Gastroesophageal sphincter (tissue), 4 donors: ENCODE measurements at places on chromosomes 2 and 18.

- ATAC-seq = no peak
These were observed 226.2 kb downstream of the KCNS3 start for GRCh38 chr2:18104595-18105224.

DNA sequence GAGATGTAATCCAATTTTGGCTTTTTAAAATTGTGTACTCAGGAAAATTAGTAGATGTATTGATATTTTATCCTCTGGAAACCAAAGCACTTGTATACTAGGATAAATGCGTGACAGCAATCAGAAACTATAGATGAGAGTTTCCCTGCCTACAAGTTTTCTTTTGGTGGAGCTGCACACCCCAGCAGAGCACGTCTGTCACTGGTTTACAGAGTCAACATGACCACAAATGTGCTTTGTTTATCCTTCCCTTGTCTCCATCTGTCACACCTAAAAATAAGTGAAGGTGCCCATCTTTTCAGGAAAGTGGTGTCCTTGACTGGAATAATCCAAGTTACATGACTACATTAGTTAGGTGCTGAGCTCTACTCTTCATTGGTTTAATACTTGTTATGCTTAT lies 210.4 kb upstream of the DSEL start:
- no peak for ATAC-seq

GRCh38 chr18:39302481-39302880 lies 1736.9 kb upstream of the CELF4 start:
- no peak for ATAC-seq

DNA sequence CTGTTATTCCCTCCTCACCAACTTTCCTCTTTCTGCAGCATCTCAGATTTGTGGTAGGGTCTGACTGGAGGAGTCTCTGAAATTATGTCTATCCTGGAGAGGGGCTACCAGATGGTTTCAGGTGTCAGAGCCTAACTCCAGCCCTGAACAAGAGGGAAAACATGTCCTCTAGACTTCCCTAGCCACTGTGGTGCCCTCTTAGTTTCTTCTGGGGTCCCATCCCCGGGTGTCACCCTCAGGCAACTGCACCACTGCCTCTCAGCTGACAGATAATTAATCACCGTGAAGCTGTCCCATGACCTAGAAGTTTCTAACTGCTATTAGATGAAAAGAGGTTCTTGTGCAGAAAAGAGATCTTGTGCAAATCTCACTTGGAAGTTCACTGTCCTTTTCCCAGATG lies 95.1 kb upstream of the CELF4 start:
- ATAC-seq = no peak

DNA sequence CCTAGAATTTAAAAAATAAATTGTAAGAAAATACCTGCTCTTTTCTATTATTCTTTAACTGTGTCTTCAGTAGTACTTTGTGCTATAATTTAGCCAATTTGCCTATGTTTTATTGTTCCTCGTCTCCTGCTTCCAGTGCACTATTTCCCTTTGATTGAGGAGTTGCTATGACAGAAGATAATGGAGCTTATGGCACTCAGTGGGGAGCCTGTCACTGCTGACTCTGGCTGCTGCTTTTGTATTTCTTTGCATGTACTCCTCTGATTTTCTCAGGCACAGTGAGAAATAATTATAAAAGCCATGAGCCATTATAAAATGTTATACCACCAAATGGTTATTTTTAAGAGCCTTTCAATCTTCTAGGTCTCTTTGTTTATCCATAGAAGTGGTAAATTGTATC lies 1310.8 kb upstream of the SLC39A10 start:
- no peak for ATAC-seq

DNA sequence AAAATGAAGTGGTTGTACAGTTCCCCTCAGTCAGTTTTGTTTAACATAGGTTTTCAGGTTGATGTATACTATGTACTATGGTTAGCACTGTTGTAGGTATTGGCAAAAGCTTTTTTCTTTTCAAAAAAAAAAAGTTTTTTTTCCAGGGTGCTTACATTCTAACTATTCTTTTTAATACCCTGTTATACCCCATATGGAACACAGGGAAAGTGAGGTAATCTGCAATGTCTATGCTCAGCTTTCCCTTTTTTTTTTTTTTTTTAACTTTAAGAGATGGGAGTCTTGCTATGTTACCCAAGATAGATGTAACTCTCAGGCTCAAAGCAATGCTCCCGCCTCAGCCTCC lies 590 bp upstream of the CCDC138 start:
- ATAC-seq = no peak

- ATAC-seq = no peak
These were observed 91.4 kb downstream of the COPS8 start for GRCh38 chr2:237177052-237177451.

- ATAC-seq = no peak
These were observed 44.2 kb downstream of the ARID5A start for GRCh38 chr2:96580771-96581170.

DNA sequence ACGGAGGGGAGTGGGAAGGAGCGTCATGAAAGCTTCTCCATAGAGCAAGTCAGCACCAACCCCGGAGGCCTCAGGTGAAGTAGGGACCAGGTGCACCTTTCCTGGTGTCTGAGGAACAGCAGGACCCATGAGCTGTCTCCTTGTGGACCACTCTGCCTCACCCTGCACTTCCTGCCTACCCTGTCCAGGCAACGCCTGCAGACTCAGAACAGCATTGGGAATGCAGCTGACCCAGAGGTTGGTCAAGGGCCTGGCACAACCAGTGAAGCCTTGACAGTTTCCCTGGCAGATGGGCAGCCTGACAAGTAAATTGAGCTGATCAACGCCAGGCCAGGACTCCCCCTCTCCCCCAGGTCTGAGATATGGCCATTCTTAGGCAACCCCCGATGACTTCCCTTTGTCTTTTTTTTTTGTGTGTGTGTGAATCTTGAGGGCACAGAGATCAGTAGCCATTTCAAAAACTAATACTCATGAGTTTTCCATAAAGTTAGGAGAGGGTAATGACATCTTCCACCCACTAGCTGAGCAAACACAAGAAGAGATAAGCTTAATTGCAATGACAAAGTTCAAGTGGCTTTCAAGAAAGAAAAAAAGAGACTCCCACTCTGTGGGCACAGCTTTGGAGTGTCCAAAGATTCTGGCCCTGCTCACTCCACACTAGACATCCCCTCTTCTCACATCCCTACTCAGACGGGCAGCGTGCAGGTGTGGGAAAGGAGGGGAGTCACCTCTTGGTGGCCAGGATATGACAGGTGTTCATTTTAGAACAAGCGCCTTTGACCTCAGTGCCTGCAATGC lies 3.5 kb upstream of the FABP1 start:
- no peak for ATAC-seq

DNA sequence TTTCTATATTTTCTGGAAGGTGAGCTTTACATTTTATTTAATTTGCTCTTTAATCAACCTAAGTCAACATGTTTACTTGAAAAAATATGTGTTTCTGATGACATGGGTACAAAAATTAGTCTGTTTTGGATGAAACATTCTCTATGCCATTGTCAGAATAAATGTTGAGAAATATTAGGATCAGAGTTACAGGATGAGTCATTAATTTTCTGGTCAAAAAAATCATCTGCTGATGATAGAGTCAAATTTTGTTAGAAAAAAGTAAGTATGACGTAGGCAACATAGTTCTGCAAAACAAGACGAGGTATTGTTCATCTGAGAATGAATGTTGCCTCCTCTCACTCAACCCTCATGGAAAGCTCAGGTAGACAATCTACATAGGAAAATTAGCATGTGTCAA lies 107.6 kb upstream of the CAVIN2 start:
- no peak for ATAC-seq

GRCh38 chr2:148049284-148049683 lies 28.4 kb downstream of the MBD5 start:
- no peak for ATAC-seq

DNA sequence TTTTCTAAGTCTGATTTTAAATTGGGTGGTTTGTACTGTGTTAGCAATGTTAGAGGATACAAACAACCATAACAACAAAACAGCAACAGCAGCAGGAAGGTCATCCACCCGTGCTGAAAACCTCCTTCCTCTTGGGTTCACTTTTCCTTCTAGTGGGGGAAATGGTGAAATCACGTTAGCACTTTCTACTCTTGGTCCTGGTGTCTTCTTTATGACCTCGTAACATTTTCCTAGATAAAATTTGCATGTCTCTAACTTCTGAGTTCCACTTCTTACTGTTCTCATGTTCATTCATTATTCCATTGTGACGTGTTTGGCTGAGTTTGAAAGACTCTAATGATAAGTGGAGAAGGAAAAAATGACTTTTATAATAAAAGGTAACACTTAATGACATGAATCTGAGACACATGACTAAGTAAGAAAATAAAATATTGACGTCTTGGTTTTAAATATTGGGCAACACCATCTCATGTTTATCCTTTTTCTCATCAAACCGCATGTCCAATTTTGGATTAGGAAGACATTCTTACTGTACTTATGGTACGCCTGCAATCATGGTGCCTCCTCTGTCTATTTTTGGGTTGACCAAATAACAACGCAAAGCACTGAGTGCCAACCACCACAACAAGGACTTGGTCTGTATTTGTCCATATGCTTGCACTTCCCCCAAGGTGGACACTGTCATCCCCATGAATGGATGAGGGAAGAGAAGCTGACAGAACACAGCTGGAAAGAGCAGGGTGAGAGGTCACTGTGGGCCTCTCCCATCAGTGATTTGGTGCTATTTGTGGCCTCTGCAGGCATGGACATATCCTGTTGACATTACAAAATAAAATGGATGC lies 25.7 kb upstream of the IL1R1 start:
- no peak for ATAC-seq

DNA sequence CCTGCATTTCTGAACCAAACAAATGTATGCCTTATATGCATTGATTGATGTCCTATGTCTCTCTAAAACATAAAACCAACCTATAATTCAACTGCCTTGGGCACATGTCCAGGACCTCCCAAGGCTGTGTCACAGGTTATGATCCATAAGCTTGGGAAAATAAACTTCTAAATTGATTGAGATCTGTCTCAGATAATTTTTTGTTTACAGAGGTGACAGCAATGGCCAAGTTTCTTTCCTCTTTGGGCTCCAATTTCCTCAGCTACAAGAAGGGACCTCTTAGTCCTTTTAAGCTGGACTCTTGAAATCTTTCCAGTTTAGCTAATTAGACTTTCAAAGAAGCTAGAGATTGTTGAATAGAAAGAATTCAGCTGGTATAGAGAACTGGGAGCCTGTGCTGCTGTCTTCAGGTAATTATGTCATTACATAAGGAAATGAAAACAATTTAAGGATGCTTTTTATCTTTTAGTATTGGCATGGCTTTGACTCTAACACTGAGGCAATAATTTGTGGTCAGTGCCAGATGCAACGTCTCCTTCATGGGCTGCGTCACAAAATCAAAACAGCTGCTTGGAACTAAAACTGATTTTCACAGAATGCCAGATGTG lies 412.1 kb upstream of the TRIB2 start:
- ATAC-seq = no peak

DNA sequence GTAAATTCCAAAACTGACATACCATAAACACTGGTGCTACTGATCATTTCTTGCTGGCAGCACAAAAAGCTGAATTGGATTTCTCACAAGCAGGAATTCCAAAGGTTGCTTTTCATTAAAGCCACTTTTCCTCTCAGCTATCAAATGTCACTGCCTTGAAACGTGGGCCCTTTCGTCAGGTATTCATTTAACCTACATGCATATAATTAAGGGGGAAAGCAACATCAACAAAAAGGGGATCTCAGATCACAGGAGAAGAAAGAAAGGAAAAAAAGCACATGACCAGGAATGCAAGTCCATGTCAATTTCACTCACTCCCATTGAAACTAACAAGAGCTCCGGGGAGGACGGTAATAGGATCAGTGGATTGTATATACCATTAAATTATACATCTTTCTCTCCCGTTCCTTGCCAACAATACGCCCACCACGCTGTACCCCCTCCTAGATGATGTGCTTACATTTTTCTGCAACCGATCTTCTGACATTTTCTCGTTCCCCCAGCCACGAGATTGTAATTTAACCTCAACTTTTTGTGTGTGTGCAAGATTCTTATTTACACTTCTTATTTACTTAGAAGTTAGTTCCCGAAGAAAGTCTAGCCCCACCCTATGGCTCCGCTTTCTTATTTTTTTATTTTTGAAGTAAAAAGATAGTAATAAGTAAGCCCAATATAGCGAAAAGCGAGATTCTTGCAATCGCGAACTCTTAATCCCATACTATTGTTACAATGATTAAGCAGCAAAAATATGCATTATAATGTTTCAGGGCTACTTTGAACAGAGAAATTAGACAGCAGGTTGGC lies 725 bp downstream of the FIGN start:
- no peak for ATAC-seq

- ATAC-seq = no peak
These were observed 37.7 kb upstream of the SLC25A52 start for GRCh38 chr18:31798399-31798798.

GRCh38 chr2:220241423-220241822 lies 614.0 kb downstream of the SLC4A3 start:
- no peak for ATAC-seq

GRCh38 chr18:23352042-23352441 lies 101.0 kb upstream of the RIOK3 start:
- ATAC-seq = no peak

- no peak for ATAC-seq
These were observed 352.3 kb upstream of the MEIS1 start for GRCh38 chr2:66082581-66082980.

- no peak for ATAC-seq
These were observed 21.2 kb downstream of the ATIC start for GRCh38 chr2:215332872-215333595.

- ATAC-seq = no peak
These were observed 182.4 kb downstream of the CELF4 start for GRCh38 chr18:37383036-37383785.

DNA sequence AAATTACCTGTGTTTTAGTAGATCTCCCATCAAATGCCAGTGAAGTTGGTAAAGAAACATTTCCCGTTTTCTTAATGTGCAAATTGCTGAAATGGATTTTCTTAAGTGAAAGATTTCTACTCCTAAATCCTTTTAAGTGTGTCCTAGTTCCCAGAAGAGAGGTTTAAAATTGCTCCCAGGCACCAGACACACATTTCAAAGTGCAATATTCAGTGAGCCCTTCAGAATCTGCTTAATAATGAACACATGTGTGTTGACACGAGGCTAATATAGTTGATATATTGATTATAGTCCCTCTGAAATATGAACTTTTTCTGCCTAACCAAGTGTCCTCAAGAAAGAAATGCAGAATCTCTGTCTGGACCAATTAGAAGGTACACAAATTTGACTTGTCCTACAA lies 861.7 kb upstream of the CNTNAP5 start:
- ATAC-seq = no peak

- no peak for ATAC-seq
These were observed 79.6 kb downstream of the SKA1 start for GRCh38 chr18:50454387-50454988.

- ATAC-seq = no peak
These were observed 964.7 kb upstream of the ZEB2 start for GRCh38 chr2:145484448-145485097.

DNA sequence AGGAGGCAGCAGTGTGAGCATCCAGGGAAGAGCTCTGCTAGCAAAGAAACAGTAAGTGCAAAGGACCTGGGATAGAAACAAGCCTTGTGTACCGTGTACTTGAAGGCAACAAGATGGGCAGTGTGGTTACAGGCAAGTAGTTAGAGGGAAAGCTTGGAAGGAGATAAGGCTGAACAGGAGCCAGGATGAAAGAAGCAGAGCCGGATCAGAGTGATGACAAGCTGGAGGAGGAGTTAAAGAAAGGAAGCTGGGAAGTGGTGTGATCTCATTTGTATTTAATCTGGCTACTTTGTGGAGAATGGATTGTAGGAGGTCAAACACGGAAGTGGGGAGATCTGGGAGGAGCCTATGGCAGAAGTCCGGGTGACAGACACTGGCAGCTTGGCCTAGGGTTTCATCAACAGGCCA lies 44.7 kb upstream of the VPS54 start:
- ATAC-seq = peak; percentile 52
